ENCODE measurements at places on chromosomes 5 and 9. TPM values are rescaled to one million over a fixed set of nuclear protein-coding genes. Genes with fewer than 3 reads are reported as not detected.

DNA sequence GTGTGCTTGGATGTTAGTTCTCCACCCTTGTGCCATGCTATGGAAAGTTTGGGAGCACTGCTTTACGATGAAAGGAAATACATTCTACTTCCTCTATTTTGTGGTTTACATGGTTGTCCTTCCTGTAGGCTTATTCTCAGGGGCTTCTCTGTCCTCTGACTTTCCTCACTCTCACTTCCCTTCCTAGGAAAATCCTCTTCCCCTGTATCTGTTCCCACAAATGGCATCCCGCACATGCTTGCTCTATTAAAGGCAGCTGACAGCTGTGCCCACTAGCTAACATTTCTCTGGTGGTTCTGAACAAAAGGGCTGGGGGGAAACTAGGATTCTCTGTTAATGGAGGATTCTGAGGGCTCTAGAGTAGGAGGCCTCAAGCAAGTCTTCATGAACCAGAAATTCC lies 52.4 kb downstream of the FAM170A start:
- DNase-seq, result no peak
- no peaks in the 10 kb centered on the region for H3K27me3 ChIP-seq
- H3K4me3 ChIP-seq, result no peak overlapping the region

GRCh38 chr5:33423018-33423630 lies 17.6 kb upstream of the TARS1 start:
- H3K27ac ChIP-seq, result no peak overlapping the region
- H3K27me3 ChIP-seq, result peaks cover 11% of the 10 kb centered on the region
- H3K36me3 ChIP-seq, result no peaks in the 10 kb centered on the region
- no peaks in the 10 kb centered on the region for H3K4me1 ChIP-seq
- no peak for DNase-seq
- H3K4me3 ChIP-seq, result no peak overlapping the region

DNA sequence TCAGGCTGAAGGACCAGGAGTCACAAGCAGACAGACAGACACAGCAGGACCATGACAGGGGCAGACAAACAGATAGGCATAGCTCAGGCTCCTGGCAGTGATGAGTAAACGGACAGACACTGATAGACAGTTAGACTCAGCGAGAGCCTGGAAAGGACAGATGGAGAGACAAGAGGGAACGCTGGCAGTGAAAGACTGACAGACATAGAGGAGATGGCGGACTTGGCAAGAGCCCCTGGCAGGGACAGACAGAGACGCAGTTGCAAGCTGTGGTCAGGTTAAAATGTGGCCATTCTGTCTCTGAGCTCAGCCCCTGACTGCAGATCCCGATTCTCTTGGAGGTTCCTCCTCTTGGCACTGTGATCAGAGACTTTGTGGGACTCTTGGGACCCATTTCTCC lies 13.6 kb downstream of the CSF2 start:
- DNase-seq, result no peak
- H3K27ac ChIP-seq, result no peak overlapping the region
- H3K4me3 ChIP-seq, result no peak overlapping the region
- H3K36me3 ChIP-seq, result peaks cover 5% of the 10 kb centered on the region
- H3K27me3 ChIP-seq, result no peaks in the 10 kb centered on the region

DNA sequence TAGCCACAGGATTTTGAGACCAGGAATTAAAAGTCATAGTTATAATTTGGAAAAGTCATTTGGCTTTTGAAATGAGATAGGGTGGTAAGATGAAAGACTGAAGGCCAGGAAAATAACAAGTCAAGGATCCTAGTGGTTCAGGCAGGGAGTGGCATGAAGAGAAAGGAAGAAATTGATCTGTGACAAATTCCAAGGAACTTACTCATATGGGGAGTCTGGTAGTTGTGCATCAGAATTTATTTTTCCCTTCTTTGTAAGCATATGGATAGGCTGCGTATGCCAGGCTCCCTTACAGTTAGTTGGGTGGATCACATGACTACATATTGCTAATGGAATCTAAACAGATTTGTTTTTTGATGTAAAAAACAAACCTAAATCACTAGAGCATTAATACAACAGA lies 21.0 kb downstream of the ISL1 start:
- H3K27me3 ChIP-seq, result peaks cover 10% of the 10 kb centered on the region
- H3K36me3 ChIP-seq, result no peaks in the 10 kb centered on the region
- H3K27ac ChIP-seq, result no peak overlapping the region
- no peak for DNase-seq

PCDHB13 gene
- not detected for total RNA-seq

TMEM232 gene
- total RNA-seq, result 0.64 TPM

ZNF782 gene
- total RNA-seq, result 4.1 TPM

KIF4B gene
- not detected for total RNA-seq

Data from activated CD4-positive, alpha-beta T cell treated with anti-CD3 and anti-CD28 coated beads, Interleukin-2, amount 10 ng/mL, durations not matched to agents 7 days and 5 days (primary cell).